HT-29 (cell line): ENCODE measurements at places on chromosomes 3 and 15.

DNA sequence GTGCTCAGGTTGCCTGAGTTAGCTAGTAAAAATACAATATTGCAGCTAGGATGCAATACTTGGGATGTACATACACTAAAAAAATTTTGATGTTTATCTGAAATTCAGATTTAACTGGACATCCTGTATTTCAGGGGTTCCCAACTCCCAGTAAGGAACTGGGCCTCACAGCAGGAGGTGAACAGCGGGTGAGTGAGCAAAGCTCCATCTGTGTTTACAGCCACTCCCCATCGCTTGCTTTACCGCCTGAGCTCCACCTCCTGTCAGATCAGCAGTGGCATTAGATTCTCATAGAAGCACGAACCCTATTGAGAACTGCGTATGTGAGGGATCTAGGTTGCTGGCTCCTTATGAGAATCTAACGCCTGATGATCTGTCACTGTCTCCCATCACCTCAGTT is 285.1 kb upstream of the PROK2 start:
- DNase-seq, result no peak

- no peak for DNase-seq
Measured at GRCh38 chr15:67674983-67675382, 132.5 kb downstream of the MAP2K5 start.

GRCh38 chr15:25392806-25393205 is 46.0 kb downstream of the UBE3A start:
- no peak for DNase-seq

- peak; percentile 41 for DNase-seq
Measured at GRCh38 chr3:19945534-19945933, 1.4 kb upstream of the RAB5A start.

GRCh38 chr15:80595396-80595795 is 99.7 kb upstream of the ABHD17C start:
- DNase-seq, result no peak
